Stimulated activated CD4-positive, alpha-beta T cell treated with anti-CD3 and anti-CD28 coated beads, Interleukin-2, amount 100 ng/mL, for 48 hours (primary cell): ENCODE measurements at places on chromosomes 6 and 20.
A peak's percentile ranks its signal among the peaks of the same experiment; 100 is the strongest.

DNA sequence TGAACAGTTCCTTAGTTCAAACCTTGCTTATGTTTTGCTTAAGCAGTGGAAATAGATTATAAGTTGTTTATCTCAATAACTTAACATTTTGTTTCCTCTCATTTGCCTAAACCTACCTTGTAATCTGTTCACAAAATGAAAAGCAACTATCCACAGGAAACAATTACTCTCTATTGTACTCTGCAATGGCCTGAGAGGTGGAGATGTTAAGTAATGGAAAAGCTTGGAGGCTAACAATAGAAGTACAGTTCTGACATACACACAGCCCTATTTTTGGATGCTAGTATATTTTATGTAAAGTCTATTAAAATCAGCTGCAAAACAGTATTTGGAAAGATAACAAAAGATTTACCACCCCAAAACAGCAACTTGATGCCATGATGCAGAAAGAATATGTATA lies 82.1 kb downstream of the TINAG start:
- no peak for DNase-seq

DNA sequence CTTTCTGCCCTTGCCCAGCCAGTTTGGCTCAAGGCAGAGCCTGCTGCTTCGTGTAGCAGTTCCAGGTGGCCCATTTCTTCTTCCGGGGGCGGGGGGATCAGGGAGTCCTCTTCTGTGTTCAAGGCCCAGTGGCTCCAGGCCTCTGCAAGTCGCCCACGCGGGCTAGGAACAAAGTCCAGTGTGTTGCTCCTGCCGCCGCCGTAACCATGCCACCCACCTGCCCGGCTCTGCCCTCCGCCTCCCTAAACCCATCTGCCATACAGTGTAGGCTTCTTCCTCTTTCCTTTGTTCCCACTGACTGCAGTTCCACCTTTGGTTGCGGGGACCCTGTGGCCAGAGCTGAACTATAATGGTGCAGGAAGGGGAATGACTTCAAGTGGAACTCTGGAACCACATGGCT lies 43.9 kb upstream of the SRF start:
- no peak for DNase-seq

- DNase-seq = no peak
These were observed 254.8 kb downstream of the CDC5L start for GRCh38 chr6:44642349-44642748.

- DNase-seq = no peak
These were observed at the start of gene TPMT for GRCh38 chr6:18154507-18155149. TPMT (minus strand) TSS chr6:18155077; CDS start chr6:18149127, 5,950 bp downstream.

- DNase-seq = peak; percentile 34
These were observed 33.6 kb downstream of the GFOD1 start for GRCh38 chr6:13453771-13454251.
